Myometrial cell (primary cell): ENCODE measurements at places on chromosomes 1 and 21. TPM values are rescaled to one million over a fixed set of nuclear protein-coding genes. Genes with fewer than 3 reads are reported as not detected.

The ANKRD35 gene
- total RNA-seq, result 4.8 and 5.5 TPM in 2 replicates

The SPTA1 gene
- not detected in 2 replicates for total RNA-seq

The BRINP2 gene
- not detected in 2 replicates for total RNA-seq

The AHCTF1 gene
- 11.0 and 15.4 TPM in 2 replicates for total RNA-seq

The LMO4 gene
- 52.1 and 56.2 TPM in 2 replicates for total RNA-seq
